ENCODE measurements at places on chromosomes 16 and 17.

DNA sequence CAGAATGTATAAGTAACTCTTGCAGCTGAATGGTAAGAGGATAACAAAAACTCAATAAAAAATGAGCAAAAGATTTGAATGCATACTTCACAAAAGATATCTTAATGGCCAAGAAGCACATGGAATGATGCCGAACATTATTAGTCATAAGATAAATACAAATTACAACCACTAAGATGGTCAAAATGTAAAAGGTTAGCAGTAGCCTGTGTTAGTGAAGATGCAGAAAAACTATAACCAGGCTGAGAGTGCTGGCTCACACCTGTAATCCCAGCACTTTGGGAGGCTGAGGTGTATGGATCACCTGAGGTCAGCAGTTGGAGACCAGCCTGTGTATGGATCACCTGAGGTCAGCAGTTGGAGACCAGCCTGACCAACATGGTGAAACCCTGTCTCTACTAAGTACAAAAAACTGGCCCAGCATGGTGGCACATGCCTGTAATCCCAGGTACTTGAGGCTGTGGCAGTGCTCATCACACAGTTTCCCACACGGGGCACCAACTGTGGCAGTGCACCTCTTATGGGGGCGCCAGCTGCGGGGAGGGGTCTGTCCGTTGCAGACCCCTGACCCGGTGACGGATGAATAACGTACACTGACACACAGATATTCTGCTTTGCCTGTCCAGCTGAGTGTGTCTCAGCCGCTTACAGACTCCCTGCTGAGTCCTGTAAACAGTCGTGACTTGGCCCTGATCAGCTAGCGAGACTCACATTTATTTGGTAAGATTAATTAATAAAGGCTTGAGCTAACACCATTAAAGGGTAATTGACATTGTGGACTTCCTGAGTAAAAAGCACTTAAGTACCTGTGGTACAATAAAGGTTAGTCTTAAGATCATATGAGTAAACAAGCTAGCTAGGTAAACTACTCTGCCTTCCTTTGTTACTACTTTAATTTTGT lies 45.7 kb upstream of the FAM20A start:
- DNase-seq, result no peak

- DNase-seq, result no peak
Measured at GRCh38 chr16:31480851-31481536, 1.9 kb upstream of the SLC5A2 start.

- no peak for DNase-seq
Measured at GRCh38 chr16:66596986-66597848, 7.3 kb upstream of the CMTM3 start.

GRCh38 chr16:49011901-49012300 lies 269.7 kb downstream of the CBLN1 start:
- DNase-seq, result no peak

DNA sequence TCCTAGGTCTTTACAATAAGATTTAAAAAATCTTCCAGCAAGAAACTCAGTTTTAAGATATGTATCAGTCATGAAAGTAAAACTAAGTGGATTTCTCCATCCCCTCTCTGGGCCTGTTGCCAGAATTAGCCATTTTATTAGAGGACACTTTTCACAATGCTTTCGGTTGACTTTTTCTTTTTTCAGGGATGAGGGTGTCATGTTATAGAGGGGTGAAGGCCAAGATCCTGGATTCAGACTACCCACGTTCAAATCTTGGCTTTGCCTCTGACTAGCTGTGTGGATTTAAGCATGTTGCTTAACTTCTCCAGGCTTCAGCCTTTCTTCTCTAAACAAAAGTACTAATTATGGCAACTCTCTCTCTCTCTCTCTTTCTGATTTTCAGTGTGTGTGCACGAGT lies 111.7 kb upstream of the COX10 start:
- no peak for DNase-seq

DNA sequence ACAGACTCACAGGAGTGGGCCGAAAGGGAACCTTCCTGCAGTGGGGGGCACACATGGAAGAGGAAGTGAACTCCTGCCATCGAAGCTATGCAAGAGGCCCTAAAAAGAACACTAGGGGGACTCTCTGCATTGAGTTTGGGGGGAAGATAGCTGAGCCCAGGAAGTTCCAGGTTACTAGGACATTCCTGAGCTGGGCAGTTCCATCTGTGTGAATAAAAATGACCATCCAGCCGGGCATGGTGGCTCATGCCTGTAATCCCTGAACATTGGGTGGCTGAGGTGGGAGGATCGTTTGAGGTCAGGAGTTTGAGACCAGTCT lies 211.8 kb downstream of the ZNF423 start:
- DNase-seq, result no peak

GRCh38 chr16:58814348-58814801 lies 80.3 kb upstream of the GOT2 start:
- peak; percentile 0 for DNase-seq

DNA sequence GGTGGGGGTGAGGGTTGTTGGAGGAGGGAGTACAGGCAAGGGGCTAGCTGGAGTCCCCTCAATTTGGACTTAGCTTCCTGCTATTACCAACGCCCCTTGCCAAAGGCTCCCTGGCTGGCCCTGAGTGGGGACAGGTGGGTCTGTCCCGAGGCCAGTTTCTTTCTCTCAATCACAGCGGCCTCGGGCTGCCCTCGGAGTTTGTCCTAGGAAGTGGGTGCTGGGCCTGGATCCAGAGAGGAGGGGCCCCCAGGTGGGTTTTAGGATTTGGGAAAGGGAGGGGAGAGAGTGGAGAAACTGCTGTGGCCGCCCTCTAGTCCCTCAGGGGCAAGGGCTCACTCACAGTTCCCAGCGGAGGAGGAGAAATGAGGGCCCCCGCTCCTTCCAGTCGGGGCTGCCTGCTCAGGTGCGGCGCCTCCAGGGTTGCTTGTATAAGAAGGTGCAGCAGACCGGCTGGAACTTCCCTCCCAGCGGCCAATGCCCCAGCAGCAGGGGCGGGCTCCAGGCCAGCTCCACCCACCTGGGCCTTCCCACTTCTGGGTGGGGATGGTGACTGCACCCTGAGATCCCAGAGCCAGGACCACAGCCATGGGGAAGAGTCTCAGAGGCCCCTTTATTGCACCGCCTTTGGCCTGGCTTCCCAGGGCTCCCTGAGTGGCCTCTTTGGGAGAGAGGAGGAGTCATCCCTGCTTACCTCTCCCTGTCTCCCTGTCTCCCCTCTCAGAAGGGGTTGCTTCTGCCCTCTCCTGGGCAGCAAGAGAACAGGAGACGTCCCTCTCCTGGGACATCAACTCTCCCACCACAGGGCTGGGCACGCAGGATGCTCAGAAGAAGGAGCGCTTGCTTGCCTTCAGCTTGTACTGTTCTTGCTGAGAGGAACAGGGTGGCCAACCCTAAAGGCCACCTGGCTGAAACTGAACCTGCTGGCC lies 112.0 kb upstream of the SMURF2 start:
- DNase-seq, result no peak

DNA sequence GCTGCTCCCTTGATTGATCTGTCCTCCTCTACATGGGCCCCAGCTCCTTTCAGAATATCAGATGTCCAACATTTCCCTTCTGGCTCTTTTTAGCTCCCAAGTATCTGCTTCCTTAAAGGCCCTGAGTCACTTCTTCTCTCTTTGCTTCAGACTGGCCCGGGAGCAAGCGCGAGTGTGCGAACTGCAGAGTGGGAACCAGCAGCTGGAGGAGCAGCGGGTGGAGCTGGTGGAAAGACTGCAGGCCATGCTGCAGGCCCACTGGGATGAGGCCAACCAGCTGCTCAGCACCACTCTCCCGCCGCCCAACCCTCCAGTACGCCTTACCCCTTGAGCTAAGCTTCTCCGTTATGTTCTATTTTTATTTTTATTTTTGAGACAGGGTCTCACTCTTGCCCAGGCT lies 12.3 kb downstream of the CNTROB start:
- no peak for DNase-seq

DNA sequence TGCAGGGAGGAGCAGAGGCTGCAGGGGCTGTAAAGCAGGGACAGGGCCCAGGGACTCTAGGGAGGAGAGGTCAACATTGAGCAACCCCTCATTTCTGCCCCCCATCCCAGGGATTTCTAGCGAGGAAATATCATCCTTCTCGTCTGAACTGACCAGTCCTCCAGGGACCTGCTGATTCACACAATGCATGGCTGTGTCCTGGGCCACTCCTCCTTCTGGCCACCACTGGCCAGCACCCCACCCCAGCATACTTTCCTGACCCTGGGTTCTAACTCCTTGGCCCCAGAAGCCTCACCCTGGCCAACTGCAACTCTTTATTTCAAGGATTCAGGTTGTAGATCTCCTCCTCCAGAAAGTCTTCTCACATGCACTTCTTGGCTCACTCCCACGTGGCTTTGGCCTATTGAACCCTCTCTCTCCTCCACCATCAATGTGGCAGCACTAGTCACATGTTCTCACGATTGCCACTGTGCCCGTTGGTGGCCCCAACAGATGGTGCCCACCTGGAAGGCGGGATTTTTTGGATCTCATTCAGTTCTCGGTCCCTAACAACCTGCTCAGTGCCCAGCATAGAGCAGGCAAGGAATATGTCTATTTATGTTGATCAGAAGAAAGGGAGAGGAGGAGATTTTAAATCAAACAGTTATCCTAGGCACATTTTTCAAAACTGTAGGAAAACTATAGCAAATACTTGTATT lies 41.5 kb downstream of the CUEDC1 start:
- DNase-seq, result no peak

DNA sequence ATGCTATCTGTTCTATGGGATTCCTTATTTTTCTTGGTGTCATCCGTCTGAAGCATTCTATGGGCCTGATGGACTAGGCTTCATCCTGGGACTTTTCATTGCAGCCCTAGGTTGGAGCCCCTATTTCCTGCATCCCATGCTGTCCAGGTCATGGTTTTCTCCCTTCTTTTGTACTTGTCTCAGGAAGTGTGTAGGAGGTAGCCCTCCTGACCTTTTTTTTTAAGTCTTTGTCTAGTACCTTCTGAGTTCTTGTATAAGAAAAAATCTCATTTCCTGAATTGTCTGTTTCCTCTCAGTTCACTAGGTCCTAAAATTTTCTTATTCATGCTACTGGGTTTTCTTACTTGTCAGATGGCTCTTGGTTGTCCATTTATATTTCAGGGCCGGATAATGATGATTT lies 6.0 kb downstream of the NDEL1 start:
- no peak for DNase-seq

DNA sequence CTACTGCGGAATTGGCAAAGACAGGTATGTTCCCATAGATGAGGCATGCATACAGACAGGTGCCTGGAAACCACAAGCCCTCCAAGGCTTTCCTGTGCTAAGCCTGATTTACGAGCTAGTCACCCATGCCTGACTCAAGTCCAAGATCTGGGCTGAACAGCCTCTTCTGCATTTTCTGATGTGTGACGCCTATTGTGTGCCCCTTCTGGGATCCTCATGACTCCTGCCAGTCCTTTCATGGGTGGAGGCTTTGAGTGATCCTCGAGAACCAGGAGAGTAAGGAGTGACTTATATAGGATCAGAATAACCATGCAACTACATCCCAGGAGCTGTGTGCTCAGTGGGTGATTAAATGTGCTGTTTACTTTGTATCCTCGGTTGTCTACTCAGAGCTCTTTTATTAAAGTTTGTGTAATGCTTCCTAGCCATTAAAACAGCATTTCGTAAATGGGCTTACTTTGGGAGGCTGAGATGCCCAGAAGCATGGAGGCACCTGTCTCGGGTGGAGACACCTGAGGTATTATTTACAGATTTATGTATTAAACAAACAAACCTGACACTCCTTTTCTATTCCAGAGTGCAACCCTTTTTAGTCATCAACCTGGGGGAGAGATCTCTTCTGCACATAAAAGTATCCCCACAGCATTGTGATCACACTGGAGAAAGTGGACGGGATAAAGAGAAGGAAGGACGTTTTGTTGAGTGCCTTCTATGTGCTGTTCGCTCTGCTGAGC lies 373.0 kb upstream of the DYNLRB2 start:
- DNase-seq, result no peak

DNA sequence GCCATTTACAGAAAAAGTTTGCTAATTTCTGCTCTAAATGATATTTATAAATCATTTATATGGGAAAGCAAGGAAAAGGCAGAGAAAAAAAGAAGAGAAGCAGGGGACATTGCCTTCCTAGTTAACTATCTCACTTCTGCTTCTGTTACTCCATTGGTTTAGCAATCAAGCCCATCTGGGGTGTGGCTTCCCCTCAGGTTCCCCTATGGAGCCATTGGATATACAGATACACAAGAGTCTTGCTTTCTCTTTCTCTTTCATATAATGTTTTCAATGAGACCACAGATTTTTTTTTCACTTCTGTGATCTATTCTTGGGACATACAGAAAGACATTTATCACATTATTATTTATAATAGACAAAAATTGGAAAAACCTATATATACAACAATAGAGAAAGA lies 105.6 kb upstream of the TOM1L1 start:
- no peak for DNase-seq

DNA sequence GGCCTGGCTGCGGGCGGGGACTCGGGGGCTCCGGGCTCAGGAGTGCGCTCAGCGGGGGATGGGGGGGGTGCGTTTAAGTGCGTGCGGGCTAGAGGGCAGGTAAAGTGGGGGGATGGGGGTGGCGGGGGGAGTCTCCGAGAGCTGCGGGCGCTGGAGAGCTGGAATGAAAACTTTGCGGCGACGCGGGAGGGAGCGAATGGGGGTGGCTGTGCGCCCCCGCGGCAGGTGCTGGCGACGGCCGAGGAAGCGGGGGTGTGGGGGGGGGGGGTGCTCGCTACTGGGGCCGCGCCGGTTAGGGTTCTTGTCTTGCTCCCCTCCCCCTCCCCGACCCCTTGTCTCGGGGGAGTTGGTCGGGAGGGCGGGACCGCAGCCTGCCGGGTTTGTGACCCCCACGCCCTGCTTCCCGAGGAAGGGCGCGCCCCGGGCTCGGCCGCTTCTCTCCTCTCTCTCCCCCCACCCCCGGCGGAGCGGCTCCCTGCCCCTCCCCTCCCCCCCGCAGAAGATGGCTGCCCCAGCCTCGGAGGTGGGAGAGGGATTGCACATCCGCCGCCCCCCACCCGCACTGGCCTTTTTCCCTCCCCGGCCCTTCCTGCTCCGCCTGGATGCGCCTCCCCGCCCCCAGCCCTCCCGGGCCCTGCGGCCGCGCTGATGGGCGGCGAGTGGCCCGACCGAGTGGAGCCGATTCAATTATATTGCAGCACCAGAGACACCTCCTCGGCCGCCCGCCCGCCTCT lies 649 bp downstream of the GSE1 start:
- DNase-seq, result no peak

DNA sequence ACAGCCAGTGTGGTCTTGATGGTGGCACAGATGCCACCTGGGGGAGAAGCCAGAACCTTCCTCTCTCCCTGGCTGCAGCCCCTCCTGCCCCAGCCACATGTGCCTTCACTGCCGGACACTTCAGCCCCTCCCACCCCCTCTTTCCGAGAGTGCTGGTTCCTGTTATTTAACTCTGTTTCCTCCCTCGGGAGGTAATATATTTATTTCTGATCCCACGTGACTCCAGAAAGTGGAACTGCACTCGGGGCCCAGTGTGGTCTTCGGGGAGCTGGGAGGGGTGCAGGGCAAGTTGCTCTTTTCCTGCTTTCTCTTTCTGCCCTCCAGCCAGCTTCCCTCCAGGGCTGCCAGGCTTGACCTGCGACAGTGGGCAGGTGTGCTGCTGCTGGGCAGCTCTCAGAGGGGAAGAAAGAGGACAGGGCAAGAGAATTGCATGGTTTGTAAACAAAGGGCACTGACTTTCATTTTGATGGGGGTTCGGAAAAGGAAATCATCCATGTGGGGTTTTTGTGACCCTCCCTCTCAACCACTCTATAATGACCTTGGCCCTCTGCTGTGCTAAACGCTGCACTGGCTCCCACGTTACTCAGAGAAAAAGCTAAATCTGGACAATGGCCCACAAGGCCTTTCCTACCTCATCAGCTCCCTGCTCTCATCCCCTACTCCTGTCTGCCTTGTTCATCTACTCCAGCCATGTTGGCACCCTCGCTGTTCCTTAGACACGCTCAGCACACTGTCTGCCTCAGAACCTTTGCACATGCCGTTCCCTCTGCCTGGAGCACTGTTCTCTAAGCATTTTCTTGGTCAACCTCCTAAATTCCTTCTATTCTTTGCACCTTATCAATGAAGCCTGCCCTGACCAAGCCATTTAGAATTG lies 8.2 kb upstream of the CIITA start:
- no peak for DNase-seq

All from stimulated activated CD4-positive, alpha-beta T cell treated with anti-CD3 and anti-CD28 coated beads, Interleukin-12 subunit alpha, Interleukin-12 subunit beta, amount 100 ng/mL, for 48 hours (primary cell).